ENCODE measurements at places on chromosomes 2 and 18.
A peak's percentile ranks its signal among the peaks of the same experiment; 100 is the strongest.

DNA sequence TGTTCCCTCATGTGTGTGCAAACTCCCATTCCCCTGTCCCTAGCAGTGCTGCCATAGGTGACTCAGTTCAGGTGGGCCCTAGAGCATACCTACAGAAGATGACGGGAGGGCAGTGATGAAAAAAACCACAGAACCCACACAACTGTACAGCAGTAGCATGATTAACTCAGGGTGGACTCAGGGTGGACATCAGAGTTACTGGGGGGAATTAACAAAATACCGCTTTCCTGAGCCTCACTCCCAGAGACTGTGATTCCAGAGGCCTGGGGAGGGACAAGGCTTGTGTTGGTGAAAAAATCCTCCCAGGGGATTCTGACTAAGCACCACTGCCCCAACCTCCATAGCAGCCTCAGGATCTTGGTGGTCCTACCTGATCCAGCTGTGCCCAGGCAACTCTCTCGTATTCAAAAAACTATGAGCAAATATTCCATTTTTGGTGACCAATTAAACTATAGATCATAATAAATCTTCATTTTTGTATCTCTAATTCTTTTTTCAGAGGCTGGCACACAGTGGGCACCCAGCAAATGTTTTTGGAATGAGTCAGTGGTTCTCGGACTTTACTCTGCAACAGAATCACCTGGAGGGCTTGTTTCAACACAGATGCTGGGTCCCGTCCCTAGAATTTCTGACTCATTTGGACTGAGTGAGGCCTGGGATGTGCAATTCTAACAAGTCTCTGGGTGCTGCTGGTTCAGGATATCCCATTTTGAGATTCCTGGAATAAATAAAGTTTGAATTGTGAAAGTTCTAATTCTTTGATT is 84.1 kb upstream of the NABP1 start:
- no peak for DNase-seq

- DNase-seq = peak; percentile 46
Measured at GRCh38 chr2:47344890-47345589, 57.9 kb upstream of the MSH2 start.

DNA sequence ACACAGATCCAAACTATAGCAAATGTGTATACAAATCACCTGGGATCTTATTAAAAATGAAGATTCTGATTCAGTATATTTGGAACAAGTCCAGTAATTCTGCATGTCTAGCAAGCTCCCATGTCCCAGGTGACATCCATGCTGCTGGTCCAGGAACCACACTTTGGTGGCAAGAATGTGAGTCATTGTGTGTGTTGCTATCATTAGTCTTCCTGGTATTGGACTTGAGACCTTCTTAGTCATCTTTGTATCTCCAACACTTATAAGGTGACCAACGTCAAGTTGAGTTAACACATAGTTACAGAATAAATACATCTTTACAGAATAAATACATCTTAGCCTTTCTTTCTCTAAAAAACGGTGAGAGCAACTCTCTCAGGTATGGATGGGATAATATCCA is 107.9 kb upstream of the NDUFV2 start:
- DNase-seq = no peak

DNA sequence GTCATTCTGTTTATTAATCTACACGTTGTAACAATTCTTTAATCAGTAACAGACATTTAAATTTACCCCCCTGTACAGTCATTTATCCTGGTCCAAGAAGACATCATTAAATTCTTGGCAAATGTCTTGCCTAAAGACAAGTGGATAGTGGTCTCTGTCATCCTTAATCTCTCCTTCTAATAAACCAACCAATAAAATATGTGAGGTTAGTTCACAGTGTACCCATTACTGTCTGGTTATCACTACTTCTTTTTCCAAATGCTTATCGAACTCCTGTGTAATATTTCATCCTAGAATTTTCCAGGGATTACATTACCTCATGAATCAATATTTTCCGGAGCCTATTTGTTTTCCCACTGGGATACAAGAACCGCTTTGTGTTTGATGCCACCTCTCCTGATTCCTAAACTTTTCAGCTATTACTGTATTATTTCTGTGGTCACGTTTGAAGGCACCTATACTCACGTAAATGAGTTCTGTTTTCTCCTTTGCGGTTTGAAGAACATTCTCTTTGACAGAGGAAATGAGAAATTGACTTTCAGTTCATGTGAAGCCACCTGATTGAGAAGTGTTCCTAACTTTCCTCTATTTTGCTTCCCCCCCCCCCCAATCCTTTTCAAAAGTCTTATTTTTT is 131.5 kb downstream of the RTN4 start:
- DNase-seq = no peak

DNA sequence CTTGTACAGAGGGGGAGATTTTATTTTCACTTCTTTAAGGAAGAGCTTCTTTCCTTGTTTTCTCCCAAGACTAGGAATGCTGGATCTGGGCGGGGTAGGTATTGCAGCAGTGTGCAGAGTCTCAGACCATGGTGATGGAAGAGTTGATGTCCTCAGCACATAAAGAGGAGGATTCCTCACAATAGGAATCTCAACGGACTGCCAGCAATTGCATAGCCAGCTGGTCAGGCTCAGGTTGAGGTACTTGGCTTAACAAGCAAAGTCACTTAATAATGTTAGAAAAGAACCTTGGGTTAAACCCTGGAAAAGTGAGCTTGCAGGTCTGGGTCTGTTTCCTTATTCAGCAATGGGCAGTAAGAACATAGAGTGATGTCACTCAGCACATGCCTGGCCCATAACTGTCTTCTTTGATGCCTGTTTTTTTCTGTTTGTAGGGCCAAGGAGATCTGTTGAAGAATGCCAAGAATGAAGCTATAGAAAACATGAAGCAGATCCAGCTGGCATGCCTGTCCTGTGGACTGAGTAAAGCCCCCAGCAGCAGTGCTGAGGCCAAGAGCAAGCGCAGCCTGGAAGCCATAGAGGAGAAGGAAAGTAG is 342.1 kb downstream of the PLCL1 start:
- DNase-seq = no peak

- no peak for DNase-seq
Measured at GRCh38 chr2:6694555-6694954, 171.2 kb downstream of the CMPK2 start.

DNA sequence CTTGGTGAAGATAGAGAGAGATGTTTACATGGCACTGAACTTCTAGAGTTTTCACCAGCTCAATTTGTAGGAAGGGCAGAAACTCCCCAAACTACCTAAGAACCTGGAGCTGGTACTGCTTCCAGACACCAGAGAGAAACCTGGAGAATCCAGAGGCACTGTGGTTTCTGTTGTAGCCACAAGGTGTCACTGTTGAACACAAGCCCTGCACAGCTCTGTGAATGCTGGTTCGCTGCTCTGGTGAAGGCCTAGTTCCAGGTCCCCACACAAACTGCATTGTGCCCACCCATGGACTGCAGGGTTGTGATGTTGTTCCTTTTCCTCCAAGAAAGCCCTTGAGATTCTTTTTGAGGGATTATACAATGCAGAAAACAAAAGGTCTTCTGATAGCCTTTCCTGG is 150.5 kb upstream of the HS6ST1 start:
- DNase-seq = peak; percentile 29

DNA sequence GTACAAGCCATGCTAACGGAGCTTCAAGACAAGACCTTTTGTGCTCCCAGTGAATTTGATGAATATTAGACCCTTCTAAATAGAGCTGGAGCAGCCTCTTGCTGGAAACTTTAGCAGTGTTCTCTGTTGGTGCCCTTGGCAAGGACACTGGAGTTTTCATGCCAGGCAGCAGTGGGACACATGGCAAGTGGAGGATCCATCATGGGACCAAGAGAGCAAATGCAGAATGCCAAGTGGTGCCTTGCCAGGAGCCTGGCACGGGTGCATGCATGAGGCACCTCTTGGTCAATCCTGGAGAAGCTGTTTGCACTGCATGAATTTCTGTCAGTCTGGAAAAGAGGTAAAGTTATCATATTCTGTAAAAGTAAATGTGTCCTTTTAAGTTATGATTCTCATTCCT is 59.1 kb downstream of the NETO1 start:
- DNase-seq = no peak

GRCh38 chr2:162381851-162382250 is 37.9 kb downstream of the GCA start:
- no peak for DNase-seq

GRCh38 chr2:8346706-8347430 is 335.0 kb upstream of the ID2 start:
- DNase-seq = no peak

- peak; percentile 87 for DNase-seq
Measured at GRCh38 chr2:11904029-11904428, 157.6 kb downstream of the LPIN1 start.

DNA sequence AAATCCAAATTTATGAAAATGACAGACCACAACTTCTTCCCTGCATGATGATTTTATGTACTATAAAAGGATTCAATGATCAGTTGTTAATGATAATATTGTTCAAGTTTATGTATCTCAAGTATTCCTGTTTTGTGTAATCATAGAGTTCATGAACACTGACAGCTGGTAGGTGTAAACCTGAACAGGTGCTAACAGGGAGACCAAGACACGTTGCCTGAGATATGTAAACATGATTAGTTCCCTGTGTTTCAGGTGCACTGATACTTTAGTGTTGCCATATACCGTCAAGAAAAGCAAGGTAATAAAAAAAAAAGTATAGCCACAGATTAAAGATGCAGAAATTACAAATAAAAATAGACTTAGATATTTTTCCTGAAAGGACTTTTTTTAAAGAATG is 131.8 kb downstream of the BAZ2B start:
- no peak for DNase-seq

DNA sequence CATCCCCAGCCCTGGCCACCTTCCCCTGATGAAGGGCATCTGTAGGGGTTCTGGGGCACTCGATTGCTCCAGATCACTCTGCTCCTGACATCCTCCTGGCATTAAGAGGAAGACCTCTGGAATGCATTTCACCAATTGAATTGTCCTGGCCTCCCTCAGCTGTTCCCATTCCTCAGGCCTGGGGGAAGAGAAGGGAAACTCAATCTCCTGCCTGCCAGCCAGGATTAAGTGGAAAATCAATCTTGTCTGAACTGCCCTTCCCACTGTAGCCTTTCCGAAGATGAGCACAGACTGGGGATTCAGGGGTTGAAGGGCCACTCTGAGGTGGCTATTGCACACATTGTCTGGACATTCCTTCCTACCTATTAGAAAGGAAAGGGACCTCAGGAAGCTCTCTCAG is 99.8 kb downstream of the ALK start:
- DNase-seq = no peak

- no peak for DNase-seq
Measured at GRCh38 chr2:69954084-69954483, 7.3 kb downstream of the ASPRV1 start.

GRCh38 chr18:55522011-55522410 is 66.0 kb downstream of the TCF4 start:
- DNase-seq = no peak

GRCh38 chr2:198036029-198036879 is 231.9 kb downstream of the PLCL1 start:
- no peak for DNase-seq

- DNase-seq = peak; percentile 61
Measured at GRCh38 chr2:205680067-205680466, 2.2 kb upstream of the NRP2 start.

DNA sequence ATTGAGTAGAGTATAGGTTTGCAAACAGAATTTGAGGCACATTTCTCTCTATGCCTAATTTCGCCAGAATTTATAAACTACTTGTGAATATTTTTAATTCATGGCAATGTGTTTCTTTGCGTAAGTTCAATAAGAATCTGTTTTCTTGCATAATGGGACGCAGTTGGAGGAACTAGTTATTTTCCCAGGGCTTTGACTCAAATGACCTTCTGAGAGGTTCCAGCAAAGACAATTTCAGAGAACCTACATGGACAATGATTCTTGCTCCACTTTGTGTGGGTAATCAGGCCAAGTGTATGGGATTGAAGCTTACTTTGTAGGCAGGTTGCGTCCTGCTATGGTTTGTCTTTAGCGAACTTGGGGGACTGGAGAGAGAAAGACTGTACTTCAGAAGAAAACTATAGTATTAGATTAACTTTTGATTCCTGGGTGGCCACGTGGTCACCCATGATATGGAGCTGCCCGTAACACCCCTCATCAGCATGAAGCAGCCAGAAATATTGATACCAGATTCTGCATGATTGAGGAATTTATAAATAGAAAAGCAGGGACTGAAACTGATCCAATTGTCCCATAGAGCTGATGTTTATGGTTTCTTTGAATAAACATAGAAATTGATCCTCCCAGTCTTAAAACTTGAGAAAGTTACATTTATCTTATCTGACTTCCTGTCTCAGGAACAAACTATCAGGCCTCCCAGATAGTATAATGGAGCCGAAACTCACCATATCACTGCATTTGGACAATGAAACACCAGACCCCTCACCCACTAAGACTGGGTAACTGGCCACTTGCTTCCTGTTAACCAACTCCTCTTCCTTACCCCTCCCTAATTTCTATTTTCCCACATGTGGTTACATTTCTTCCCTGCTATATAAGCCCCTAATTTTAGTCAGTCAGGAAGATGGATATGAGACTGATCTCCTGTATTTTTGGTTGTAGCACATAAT is 815.3 kb upstream of the HS6ST1 start:
- no peak for DNase-seq

DNA sequence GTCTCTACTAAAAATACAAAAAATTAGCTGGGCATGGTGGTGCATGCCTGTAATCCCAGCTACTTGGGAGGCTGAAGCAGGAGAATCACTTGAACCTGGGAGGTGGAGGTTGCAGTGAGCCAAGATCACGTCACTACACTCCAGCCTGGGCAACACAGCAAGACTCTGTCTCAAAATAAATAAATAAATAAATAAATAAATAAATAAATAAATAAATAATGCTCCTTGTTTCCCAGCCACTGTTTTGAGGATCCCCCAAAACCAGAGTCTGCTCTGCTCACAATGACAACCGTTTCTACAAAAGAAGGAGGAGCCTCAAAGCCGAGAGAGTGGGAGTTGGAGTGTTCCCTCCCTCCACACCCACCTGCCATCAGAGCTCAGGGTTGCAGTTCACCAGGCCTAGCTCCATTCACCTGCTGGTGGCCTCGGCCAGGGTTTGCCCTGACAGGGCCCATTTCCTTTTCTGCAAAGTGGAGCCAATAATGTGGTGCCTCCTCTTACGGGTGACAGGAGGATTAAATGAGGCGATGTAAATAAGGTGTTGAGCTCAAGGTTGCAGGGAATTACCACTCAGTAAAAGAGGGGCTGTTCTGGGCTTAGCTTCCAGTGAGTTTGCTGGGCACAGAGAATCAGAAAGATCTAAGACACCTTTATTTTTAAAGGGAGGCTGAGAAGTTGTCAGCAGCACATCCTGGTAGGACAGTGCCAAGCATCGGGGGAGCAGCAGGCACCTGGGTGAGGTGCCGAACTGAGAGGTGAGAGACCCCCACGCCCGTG is 25.5 kb downstream of the CRACDL start:
- DNase-seq = no peak

DNA sequence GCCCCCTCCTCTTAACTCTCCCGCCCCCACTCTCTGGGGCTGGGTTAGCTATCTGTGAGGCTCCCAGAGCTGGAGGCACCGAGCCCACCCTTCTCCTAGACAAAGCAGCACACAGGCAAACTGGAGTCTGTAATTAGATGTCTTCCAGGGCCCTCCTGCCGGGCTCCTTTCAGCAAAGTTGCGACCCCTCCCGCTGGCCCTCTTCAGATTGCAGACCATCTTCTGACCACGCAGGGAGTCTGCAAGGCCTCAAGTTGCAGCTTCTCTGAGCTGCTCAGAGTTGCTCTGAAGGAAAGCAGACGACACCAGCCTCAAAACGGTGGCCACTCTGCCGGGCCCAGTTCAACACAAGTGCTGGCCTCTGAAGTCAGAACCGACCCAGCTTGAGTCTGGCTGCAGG is 228.4 kb upstream of the COPS8 start:
- no peak for DNase-seq

Measured in Kasumi-1 (cell line).